CD4-positive, alpha-beta T cell treated with Interleukin-21 for 1 hour (primary cell): ENCODE measurements at places on chromosomes 11 and 22.

- DNase-seq = no peak
Observed at GRCh38 chr11:93518081-93518480, 25.1 kb downstream of the SMCO4 start.

DNA sequence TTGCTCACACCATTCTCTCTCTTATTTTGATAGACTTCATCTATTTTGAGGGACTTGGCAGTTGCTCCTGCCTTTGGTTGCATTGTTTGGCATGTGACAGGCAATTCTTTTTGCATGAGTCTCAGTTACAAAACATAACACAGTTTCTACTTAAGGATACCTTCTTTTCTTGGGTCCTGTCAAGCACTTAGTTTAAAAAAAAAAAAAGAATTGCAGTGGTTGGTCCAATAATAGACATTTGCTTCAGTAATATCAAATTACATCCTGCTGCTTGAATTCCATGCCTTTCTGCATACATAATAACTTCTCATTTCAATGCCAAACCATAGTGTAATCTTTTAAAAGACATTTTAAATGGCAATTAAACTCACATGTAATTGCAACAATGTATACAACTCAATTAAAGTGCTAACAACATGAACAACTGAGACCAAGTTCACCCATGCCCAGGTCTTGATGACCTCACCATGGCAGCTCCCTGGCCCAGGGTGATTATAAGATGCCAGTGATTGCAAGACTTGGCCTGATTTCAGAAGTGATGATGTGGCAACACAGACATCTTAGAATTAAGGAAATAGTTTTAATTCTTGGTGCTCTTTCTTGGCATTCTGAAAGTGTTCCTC is 32.2 kb upstream of the PLET1 start:
- no peak for DNase-seq

DNA sequence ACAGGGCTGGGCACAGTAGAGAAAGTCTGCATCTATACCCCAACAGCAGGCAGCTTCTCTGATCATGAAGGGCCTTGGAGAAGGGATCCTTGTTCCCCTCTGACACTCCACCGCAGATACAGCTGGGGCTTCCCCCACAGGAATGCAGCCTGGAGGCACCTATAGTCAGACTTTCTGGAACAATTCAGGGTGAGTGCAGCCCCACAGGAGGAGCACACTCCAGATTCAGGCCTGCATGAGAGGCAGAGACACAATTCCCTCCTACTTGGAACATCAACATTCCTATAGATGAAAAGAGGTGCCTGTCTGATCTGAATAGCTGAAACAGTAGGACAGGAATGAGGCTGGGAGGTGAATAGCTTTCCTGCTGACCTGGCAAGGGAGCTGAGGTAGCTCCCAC is 1298.0 kb upstream of the CNTN5 start:
- DNase-seq = no peak

DNA sequence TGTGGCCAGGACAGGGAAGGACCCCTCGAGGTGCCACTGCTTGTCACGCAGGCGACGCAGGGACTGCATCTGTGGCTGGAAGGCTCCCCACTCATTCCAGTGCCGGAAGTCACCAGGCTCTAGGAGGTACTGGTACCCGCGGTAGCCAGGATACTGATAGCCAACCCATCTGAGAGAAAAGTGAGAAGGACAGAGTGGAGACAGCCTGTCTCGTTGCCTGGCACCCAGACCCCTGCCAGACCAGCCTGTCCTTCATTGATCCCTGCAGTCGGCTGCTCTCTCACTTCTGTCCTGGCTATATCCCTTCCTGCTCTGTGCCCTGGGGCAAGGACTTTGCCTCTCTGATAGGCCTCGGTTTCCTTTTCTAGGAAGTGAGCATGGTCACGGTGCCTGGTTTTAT is 9.6 kb upstream of the TPST2 start:
- DNase-seq = no peak

- DNase-seq = no peak
Observed at GRCh38 chr11:134483857-134484256, 71.8 kb upstream of the B3GAT1 start.

DNA sequence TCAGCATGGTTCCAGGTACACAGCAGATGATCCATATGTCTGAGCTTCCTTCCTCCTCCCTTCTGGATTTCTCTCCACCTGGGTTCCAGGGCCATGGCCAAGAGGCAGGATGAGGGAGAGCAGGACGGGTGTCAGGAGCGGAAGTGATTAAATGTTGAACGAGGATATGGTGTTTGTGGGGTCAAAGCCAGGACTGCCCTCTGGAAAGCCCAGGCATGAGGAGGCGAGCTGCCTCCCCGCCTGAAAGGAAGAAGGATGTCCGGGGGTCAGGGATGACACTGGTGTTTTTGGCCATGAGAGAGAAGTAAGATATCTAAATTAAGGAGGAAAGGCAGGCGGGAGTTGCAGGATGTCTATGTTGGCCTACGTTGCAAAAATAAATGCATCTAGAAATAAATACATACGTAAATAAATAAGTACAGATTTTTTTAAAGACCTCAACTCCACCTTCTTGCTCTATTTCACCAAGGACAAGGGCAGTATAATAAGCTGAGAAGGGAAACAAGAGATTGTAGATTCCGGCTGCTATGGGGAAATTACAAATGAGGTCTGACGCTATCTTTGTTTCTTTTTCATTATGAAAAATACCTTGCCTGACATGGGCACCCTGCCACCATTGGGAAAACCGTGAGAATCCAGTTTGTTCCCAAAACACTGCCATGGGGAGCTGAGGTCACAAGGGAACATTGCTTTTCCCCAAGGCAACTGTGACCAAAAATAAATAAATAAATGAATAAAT is 27.6 kb upstream of the LIPT2 start:
- DNase-seq = no peak

DNA sequence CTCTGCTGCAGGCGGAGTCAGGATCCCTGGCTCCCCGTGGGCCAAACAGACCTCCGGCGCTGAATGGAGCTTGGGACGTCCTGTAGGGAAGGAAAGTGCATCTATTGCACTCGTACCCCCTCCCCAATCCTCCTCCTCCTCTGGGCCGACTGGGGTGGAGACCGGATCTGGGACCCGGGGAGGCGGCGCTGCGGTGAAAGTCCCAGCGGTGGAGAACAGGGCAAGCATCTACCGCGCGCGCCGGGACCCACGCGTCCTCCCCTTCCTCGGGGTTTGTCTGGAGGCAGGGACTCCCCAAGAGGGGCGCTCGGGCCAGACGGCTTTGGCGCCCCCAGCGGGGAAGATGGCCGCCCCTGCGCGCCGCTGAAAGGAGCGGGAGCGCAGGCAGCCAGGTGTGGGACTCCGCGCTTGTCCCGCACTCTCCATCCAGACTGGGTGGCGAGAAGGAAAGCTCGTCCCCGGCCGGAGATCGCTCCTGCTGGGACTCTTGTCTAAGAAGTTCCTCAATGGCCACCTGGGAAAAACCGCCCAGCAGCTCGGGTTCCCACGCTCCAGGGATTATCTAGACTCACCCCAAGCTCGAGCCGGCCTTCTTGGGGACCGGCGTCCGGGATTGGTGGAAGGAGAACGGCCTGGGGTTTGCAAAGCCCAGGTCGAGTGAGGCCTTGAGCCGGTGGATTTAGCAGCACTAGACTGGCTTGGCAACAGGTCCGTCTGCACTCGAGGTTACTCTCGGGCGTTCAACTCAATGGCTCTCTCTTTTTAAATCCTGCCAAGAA is 718 bp downstream of the FADS2 start:
- peak; percentile 23 for DNase-seq
